ENCODE measurements at places on chromosomes 4 and X. TPM values are rescaled to one million over a fixed set of nuclear protein-coding genes. Genes with fewer than 3 reads are reported as not detected.
A peak's percentile ranks its signal among the peaks of the same experiment; 100 is the strongest.

DNA sequence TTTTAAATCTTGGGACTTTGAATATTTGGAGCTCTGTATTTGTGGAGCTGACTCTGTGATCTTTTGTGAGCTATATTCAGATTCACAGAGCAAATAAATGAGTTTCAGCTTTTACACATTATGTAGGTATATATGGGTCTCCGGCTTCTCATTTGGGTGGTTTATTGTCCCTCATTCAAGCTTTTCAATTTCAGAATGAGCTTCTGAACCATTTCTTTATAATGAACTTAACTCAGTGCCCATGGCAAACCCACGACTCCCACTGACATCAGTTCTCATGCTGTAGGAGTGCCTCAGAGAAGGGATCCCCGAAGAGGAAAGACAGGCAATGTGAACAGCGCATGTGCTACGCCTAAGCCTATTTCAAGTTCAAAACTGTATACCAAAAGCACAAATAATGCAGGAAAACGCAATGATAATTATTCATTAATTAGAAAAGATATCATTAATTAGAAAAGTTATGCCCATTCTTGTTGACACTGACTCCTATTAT lies 156.6 kb downstream of the DCTD start:
- DNase-seq: no peak

ZGRF1 gene
- 3.1 TPM for polyA plus RNA-seq

KIF4A gene
- 6.5 TPM for polyA plus RNA-seq

DNA sequence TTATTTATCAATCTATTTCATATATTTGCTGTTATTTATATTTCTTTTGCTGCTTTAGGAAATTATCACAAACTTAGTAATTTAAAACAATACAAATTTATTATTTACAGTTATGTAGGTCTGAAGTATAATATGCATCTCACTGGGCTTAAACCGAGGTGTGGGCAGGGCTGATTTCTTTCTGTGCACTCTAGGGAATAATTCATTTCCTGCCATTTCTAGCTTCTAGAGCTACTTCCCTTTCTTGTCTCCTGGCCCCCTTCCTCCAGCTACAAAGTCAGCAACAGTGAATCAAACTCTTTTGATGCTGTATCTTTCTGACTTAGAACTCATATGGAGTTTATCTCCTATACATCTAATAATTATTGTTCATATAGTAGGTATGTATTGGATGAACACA lies 303.5 kb upstream of the ARSJ start:
- no peak for DNase-seq

DNA sequence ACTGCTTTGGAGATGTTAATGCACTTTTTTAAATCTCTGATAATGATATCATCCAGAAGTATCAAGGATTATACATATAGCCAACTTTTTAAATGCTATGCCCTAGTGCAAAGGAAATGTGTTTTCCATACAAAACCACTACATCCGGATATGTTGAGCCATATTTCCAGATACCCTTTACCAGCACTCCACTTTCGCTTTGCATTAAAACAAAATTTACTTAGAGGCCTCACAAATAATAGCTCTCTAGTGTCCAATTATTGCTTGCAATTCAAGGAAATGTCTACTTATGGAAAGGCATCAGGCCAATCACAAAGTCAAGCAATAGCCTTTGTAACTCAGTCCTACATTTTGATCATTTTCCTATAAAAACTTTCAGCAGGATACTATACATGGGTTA lies 1072.8 kb upstream of the INTU start:
- no peak for DNase-seq

DNA sequence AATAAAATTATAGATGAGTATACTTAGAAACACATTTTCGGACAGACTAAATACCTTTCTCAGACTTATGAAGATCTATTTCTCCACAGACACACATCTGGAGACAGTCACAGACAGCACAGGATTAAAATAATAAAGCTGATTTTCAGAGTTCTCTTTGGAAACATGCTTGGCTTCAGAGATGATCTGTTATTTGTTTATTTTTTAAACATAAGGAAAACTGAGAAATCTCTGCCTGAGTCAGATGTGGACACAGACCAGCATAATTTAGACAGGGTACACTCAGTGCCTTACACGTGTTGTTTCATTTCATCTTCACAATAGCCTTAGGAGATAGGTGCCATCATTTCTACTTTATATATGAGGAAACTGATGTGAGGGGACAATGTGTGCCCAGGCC lies 92.1 kb downstream of the SLC9A7 start:
- peak; percentile 12 for DNase-seq

DNA sequence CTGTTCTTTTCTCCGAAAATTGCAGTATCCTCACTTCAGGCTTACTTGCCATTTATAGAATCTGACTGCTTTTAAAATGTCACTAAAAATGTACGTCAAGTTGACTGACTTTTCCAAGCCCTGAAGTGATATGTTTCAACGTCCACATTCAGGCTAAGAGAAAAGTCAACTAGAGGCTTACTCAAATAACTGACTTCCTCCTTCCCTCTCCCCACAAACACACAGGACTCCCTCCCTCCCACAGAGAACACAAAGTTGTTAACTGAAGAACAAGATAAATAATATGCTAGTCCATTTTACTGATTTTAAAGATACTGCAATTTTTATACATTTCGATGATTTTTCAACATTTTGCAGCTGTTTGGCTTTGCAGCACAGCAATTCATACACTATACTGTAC lies 13.8 kb upstream of the CDKL2 start:
- no peak for DNase-seq

GRCh38 chrX:87078231-87078630 lies 439.4 kb upstream of the KLHL4 start:
- no peak for DNase-seq

GRCh38 chr4:116150152-116150551 lies 935.2 kb downstream of the TRAM1L1 start:
- no peak for DNase-seq

- DNase-seq: peak; percentile 1
These were observed 1.8 kb downstream of the MAOB start for GRCh38 chrX:43880425-43880824.

GRCh38 chr4:13430834-13431568 lies 53.1 kb downstream of the RAB28 start:
- no peak for DNase-seq

GRCh38 chr4:18082236-18082635 lies 60.7 kb upstream of the LCORL start:
- no peak for DNase-seq

DNA sequence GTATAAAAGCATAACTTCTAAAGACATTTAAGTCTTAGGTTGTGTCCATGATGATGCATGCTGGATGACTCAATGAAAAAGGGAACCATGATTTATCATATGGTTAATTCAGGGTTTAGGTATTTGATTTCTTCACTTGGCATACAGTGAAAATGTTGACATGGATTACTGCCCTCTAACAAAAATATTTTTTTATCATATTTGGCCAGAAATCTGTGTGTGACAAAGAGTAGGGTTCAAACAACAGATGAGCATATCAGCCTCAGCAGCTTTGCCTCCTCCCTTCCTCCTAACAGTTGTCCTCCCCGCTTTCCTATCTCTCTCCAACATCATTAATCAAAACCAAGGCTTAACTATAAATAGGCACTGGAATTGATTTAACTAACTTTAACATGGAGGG lies 46.3 kb downstream of the ARHGAP6 start:
- peak; percentile 52 for DNase-seq

CHRDL1 gene
- 0.06 TPM for polyA plus RNA-seq

- peak; percentile 39 for DNase-seq
These were observed at the start of gene FRMPD3 for GRCh38 chrX:107448998-107449835. FRMPD3 (plus strand) TSS chrX:107449652; CDS start chrX:107526589, 76,937 bp downstream.

GRCh38 chr4:100079264-100079663 lies 111.0 kb downstream of the DDIT4L start:
- DNase-seq: no peak

SH3RF1 gene
- 53.8 TPM for polyA plus RNA-seq

- peak; percentile 42 for DNase-seq
These were observed 40.0 kb upstream of the IQSEC2 start for GRCh38 chrX:53321230-53321942.

DNA sequence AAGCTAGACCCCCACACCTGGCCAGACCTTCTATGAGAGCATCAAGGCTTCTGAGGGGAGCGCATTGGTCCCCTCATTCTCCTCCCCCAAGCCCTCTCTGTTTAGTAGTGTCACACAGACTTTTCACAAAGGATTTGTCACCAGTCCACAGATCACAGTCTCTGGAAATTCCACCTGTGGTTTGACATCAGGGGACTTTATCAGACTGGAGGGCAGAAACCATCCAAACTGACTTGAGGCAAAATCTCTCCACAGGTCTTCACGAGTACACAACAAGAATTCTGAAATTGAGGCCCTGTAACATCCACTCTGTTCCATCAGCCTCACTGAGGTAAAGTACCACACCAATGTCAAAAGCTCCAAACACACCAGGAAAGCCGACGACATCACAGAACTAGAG lies 112.5 kb downstream of the SH3KBP1 start:
- no peak for DNase-seq

DNA sequence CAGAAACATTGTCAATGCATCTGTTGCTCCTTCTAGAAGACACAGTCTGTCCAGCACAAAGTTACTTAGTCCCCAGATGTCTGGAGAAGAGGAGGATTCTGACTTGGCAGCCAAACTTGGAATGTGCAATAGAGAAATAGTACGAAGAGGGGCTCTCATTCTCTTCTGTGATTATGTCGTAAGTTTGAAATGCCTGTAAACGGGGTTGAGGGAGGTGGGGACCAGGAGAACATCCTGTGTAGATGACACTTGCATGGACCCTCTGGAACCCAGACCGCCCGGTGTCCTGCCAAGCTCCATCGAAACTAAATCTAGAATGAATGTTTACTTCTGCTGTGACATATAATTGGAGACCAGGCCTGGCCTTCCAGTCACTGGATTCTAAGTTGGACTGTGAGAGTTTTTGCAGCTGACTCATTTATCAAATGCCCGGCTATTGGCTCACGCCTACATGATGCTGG lies 45.0 kb upstream of the MSANTD1 start:
- DNase-seq: peak; percentile 87

DNA sequence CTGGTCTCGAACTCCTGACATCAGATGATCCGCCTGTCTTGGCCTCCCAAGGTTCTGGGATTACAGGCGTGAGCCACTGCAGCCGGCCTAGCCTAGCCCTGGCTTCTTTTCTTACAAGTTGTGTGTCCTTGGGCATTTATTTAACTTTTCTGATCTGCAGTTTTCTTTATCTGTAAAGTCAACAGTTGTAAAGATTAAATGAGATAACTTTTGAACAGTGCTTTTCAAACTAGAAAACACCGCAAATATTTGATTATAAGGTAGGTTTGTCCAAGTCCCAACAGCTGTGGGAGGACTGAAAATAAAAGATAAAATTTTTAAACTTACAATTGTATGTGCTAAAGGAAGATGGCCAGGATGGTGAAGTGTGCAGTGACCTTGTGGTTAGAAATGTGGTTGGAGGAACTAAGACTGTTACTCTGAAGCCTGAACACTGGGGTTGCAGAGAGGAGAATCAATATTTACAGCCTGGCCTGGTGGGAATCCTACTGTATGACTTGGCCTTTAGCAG lies 44.8 kb downstream of the GSX2 start:
- no peak for DNase-seq

DNA sequence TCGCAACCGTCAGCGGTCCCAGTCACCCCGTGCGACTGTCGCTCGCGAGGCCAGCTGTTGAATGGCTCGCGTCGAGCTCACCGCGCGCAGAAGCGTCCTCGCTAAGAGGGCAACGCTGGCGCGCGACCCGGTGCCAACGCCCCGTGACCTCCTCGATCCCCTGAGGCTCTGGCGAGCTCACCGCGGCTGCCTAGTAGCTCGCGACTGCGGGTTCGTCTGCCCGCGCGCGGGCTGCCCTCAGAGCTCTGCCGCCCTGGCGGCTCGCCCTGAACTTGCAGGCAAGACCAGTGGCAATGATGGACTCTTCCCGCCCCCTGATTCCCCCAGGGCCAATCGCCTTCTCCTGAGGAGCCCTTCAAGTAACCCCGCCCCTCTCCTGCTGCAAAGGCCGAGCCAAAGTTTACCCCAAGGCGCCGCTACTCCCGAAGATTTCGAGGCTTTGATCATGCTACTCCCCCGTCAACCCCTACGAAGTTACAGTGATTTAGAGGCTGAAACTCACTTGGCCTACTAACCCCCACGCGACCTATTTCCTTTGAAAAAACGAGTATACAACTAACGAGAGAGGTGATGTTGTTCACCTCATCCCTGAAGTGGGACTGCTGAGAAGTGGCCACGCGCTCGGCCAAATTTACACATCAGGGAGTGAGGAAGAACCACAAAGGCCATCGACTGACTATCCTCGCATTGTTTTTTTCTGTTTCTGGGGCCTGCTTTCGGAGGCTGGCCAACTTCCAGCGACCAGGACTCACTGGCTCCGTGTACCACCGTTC lies 37.5 kb downstream of the PGRMC1 start:
- DNase-seq: peak; percentile 56

GPRIN3 gene
- 0.05 TPM for polyA plus RNA-seq

FATE1 gene
- polyA plus RNA-seq: not detected

- DNase-seq: peak; percentile 87
These were observed 339.0 kb upstream of the BOD1L1 start for GRCh38 chr4:13966231-13967195.

MID1 gene
- 5.9 TPM for polyA plus RNA-seq

ERCC6L gene
- polyA plus RNA-seq: 2.4 TPM

DNA sequence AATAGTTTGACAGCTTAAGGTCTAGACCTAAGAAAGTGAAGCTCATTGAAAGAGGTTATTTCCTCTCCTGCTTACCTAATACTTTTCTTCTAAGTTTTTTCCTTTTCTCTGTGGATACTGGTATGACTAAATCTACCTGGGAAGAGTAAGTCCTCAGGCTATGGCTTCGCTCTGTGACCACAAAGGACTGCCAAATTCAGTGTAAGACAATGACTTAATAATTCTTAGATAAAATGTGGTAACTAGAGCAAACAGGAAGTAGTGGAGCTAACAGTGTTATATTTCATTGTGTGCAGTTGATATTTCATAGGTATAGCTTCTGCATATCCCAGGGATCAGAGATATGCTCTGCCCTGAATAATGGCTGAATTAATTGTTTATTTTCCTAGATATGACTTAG lies 418.9 kb downstream of the CCSER1 start:
- DNase-seq: no peak

MORF4L2 gene
- 486 TPM for polyA plus RNA-seq

GRCh38 chr4:13546941-13547484 lies 2.7 kb upstream of the NKX3-2 start:
- DNase-seq: no peak
